ENCODE measurements at places on chromosomes 12 and 14.
A peak's percentile ranks its signal among the peaks of the same experiment; 100 is the strongest.

DNA sequence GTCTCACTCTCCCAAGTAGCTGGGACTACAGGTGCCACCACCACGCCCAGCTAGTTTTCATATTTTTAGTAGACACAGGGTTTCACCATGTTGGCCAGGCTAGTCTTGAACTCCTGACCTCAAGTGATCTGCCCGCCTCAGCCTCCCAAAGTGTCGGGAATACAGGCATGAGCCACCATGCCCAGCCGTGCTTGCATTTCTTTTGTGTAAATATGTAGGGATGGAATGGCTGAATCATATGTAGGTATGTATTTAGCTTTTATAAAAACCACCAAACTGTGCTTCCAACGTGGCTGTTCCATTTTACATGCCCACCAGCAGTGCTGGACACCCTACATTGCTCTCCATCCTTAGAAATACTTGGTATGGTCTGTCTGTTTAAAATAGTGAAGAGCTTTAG lies 32.8 kb upstream of the CLMN start:
- DNase-seq = no peak

DNA sequence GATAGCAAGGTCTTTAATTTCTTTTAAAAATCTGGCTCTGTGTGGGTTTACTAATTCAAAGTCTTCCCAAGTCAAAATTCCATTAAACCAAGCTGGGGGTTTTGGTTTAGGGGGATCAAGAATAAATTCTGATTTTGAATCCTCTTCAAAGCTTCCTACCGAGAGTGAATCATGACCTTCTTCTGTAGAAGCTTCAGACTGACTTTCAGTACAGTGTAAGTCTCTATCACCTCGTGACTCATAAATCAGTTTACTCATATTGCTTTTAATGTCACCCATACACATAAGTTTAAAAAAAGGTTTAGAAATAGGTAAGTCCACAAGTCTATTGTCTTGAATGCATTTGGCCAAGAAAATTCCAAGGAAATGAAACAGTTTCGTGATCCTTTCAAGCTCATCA lies 80.6 kb upstream of the STRN3 start:
- DNase-seq = no peak

DNA sequence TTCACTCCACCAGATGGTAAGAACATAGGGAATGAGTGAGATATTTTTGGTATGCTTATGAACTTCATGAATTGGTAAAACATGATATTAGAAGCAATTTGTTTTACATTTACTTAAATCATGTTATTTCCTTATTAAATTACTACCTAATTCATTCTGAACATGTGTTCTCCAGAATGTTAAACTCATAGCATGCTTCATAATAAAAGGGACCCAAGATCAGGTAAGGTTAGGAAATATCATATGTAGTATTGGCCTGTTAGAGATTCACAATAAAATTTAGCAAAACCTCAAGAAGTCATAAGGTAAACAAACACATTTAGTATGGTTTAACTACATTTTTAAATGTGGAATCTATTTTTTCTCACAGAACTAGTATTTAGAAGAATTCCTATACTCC lies 28.2 kb downstream of the PTPRQ start:
- DNase-seq = no peak

- DNase-seq = no peak
These were observed 52.4 kb downstream of the CCDC91 start for GRCh38 chr12:28242496-28243309.

DNA sequence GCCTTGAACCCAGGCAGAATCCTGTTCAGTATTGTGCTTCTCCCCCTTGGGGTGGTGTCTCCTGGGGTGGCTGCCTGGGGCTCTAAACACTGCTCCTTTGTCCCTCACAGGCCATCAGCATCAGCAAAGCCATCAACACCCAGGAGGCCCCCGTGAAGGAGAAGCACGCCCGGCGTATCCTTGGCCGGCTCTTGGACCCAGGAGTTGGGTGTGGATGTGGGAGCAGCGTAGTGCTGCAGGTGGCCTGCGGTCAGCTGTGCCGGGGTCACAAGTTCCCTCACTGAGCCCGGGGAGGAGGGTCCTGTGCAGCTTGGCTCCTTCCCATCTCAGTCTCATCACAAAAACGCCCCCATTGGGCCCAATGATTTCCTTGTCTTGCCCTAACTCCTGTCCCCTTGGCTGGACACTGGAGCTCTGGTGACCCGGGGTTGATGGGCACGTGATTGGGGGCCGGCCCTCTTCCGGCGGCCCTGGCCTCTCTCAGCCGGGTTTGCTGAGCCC lies 12.7 kb downstream of the HIP1R start:
- DNase-seq = no peak

- no peak for DNase-seq
These were observed 13.5 kb upstream of the TNFAIP2 start for GRCh38 chr14:103109535-103110441.

DNA sequence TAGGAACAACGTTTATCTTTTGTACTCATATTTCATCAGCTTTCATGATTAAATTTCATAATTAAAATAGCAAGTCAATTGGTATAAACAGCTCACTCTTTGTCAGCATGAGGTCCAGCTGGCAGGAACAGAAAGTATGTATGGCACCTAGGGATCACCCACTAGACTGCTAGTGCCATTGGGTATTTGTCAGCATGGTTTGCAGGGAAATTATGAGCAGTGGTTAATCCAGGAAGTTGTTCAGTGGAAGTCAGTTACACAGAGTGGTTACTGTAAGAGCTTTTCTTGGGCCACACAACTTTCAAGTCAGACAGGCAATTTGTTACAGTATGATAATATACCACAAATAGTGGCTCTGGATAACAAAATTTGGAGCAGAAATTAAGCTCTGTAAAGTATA lies 340.3 kb upstream of the RGS6 start:
- DNase-seq = peak; percentile 3

- no peak for DNase-seq
These were observed 152.3 kb downstream of the SLC6A15 start for GRCh38 chr12:84760091-84760865.

- DNase-seq = no peak
These were observed 2.9 kb downstream of the OXA1L start for GRCh38 chr14:22769369-22769768.

DNA sequence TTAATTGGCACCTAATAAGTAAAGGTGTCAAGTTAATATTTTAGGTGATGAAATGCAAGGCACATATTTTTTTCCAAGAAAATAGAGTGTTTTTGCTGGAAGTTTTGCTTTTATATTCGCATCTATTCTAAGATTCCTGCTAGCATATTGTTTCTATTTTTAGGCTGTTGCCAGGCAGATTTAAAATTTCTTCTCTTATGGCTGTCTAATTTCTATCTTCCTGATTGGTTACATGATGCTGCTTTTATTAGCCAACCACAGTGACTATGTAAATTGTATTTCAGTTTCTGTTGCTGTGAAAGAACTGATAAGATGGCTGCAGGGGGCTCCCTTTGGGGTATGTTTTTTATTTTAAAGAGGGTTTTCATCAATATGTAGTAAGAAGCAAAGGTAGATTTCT lies 42.7 kb downstream of the ATF7IP start:
- DNase-seq = no peak

DNA sequence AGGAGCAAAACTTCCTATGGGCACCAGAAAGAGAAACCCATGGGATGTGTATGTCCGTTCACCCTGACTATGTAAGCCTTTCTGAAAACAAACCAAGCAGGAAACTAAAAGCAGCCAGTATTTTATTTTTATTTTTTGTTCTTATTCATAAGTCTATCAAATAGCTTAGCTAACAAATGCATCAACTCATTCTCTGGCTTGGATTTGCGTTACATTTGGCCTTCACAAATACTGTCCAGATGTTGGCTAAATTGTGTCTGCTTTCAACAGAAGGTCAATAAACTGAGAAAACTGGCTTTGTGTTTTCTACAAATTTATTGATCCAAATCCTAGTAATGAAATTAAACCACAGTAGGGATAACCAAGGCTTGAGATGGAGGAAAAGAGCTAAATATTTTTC lies 379.0 kb downstream of the NOVA1 start:
- no peak for DNase-seq

GRCh38 chr14:89364316-89364715 lies 52.7 kb downstream of the FOXN3 start:
- DNase-seq = no peak

DNA sequence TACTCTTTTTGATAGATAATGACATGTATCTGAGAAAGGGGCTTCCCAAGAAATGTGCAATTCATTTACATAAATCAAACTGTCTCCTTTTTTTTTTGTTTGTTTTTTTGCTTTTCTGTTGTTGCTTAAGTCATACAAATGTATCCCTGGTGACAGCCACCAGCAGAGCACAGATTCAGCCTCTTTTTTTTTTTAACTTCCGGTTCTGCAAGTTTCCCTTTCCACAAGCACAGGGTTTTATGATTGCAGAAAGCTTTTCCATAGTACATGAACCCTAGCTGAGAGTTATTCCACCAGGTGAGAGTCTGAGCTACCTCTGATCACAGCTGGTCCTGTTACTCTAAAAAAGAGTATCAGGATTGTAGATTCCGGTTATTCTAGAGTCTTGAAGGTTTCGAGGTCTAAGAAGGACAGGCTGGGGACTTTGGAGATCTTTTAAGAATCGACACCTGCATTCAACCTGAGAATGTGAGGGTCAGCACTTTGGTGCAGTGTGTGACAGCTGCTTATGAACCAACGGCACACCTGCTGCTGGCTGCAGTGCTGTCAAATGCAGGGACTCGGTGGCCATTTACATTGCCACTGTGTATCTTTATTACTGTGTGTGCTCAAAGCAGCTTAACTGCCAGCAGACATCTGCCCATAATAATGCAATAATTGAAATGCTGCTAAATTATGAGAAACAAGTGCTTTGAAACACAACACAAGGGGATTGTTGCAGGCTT lies 551.7 kb downstream of the NRXN3 start:
- DNase-seq = no peak

DNA sequence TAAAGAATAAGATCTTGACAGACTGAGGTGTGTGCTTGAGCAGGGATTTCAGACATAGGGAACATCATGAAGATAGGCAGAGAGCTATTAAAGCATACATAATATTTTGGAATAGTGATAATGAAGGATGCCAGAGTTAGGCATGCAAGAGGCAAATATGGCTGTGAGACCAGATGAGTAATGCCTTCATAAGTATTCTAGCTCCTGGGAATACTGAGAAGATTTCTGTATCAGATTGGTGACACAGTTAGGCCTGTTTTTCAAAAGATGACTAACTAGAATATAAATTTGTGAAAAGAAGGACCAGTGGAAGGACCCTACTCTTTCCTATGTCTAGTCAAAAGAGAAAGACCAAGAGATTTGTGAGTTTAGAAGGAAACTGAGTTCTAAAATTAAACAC lies 108.8 kb downstream of the TXNDC16 start:
- DNase-seq = no peak

DNA sequence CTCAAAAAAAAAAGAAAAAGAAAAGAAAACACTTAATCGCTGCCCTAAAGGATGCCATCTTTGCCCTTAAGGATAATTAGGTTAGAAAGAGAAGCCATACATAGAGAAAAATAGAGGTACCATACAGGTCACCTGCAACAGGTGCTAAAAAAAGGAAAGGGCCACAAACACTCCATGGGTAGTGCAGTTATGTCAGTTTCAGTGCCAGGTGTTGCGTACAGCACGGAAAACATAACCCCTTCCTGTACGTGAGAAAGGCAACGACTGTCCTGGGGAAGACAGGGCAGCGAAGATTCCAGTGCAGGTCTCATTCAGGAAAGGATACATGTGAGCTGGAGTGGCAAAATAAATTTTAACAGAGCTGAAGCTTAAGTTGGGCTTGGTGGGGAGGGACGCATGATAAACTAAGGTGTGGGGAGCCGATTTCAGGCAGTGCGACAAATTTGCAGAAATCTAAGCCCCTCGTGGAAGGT lies 553 bp upstream of the DAZAP2 start:
- no peak for DNase-seq

- no peak for DNase-seq
These were observed 398.9 kb downstream of the EGLN3 start for GRCh38 chr14:33551963-33552362.

GRCh38 chr12:18071336-18071735 lies 18.7 kb downstream of the RERGL start:
- DNase-seq = no peak

DNA sequence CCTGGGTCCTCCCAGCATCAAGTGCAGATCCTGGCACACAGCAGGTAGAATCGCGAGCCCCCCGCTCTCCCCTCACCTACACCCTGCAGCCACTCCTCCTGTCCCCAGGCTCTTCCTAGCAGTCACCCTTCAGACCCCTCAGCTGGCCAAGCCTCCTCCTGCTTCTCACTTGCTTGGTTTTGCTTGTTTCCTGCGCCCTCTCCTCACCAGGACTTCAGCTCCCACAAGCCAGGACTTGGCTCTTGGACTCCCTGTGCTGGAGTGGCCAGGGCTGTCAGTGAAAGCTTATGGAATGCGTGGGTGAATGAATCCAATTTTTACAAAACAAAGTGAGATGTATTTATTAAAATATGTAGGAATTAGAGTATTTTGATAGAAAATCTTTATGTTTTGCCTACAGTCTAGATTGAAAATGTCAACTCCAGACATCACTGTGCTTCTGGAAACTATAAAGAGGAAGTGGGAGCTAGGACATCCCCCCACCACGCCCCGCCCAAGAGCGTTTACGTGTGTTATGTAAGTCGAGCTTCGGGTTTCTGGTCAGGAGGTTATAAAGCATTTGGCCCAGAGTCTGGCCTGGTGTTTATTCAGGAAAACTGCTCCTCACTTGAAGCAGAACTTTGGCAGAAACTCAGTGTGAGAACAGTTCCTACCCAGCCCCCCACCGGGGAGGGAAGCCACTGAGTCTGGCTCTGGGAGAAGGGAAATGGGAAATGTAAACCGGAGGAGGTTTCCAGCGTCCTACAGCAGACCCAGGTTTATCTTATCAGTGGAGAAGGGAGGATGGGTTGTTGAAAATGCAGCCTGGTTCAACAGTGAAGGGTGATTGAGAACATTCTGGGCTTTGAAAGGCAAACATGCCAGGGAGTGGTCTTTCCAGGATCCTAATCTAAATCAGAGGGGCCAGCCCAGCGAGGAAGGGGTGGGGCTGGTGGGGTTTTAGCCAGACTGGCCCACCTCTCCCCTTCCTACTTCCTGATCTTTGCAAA lies 8.8 kb downstream of the ALDH2 start:
- no peak for DNase-seq

GRCh38 chr12:57850854-57851430 lies 4.4 kb upstream of the CTDSP2 start:
- no peak for DNase-seq

DNA sequence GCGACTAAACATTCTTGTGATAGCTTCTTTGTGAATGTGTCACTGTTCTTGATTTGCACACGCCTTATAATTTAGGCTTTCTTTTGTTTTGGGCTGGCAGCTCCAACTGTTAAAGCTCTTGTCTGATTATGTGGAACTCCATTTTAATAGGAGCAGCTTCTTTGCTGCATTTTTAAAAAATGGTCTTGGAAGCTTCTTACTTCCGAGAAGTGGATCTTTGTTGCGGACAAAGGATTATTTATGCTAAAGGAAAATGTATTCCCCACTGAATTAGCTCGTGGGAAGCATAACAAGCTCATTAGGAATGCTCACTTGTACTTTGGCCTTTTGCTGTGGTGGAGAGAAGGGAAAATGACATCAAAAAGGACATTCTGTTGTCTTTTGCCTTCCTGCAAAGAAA lies 20.0 kb downstream of the GAS2L3 start:
- DNase-seq = no peak

DNA sequence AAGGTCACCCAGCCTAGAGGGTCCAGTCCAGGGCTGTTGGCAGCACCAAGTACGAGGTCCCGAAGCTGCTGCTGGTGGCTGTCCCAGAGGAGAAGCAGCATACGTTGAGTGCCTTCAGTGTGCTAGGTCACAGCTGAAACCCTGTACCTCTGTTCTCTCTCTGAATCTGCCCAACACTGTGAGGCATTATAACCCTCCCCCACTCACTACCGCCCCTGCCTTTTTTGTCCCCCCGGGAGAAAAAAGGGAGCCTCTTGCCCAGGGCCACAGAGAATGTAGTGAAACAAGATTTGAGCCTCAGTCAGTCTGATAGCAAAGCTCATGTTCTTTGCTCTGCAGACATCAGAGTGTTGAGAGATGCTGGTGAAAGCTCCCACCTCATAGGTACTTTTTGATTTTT lies 53.4 kb downstream of the PPP2R5C start:
- no peak for DNase-seq

Measured in stimulated activated CD4-positive, alpha-beta T cell treated with anti-CD3 and anti-CD28 coated beads, Interleukin-2, amount 100 ng/mL, for 4 hours (primary cell).